Upper lobe of right lung (tissue), 1 donor: ENCODE measurements at places on chromosomes 12 and 14. TPM values are rescaled to one million over a fixed set of nuclear protein-coding genes. Genes with fewer than 3 reads are reported as not detected.

DNA sequence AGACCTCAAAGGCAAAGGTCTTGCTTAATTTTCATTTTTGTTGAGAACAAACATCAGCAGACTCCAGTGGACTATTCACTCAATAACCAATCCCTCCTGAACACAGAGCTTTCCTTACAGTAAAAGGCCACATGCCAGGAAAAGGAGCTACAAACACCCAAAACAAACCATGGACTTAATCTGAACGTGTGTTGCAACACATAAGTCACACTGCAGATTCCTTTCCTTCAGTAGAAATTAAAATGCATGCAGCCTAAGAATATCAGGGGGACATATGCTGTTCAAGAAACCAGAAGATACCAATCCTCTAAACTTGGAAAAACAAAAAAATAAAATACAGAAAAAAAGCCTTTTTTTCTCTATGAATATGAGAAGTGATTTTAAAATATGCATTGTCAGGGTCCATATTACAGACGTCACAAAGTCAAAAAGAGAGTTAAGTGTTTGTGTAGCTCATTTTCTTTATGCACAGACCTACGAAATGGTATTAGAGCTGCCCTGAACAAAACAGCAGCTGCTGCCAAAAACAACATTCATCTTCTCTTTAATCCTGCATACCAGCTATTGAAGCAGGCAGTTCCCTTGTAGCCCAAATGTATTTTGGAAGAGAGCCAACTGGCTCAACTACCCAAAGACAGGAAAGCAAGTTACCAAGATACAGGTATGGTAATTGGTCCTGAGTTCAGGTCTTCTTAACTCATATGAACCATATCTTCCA lies 26.2 kb downstream of the KITLG start:
- DNase-seq, result no peak

GRCh38 chr14:95490138-95490509 lies 26.3 kb downstream of the SYNE3 start:
- DNase-seq, result no peak

DNA sequence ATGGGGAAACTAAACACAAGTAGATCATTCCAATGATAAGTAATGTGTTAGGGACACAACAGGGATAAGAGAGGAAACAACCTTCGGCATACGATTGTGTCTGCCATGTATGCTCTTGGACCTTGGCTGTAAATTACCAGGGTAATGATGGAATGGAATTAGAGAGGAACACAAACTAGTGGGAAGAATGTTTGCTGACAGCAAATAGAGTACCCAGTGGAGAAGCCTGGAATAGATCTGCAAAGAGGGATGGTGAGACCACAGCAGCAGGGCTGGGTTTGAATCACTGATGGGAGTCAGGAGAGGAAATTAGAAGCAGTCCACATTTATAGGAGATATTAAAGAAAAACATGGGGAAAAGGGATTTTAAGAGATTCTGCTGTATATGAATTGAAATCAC lies 172.8 kb downstream of the LRIG3 start:
- no peak for DNase-seq

- DNase-seq, result no peak
Observed at GRCh38 chr14:81272317-81272716, 51.6 kb upstream of the GTF2A1 start.

- DNase-seq, result no peak
Observed at GRCh38 chr14:103904493-103905107, 23.7 kb upstream of the TDRD9 start.

GRCh38 chr12:105713606-105714305 lies 383.3 kb downstream of the C12orf75 start:
- no peak for DNase-seq

GRCh38 chr12:46790066-46790465 lies 35.7 kb downstream of the SLC38A4 start:
- no peak for DNase-seq

- no peak for DNase-seq
Observed at GRCh38 chr14:89648510-89648909, 231.5 kb upstream of the FOXN3 start.

ATL1 gene
- total RNA-seq, result 5.9 TPM

DNA sequence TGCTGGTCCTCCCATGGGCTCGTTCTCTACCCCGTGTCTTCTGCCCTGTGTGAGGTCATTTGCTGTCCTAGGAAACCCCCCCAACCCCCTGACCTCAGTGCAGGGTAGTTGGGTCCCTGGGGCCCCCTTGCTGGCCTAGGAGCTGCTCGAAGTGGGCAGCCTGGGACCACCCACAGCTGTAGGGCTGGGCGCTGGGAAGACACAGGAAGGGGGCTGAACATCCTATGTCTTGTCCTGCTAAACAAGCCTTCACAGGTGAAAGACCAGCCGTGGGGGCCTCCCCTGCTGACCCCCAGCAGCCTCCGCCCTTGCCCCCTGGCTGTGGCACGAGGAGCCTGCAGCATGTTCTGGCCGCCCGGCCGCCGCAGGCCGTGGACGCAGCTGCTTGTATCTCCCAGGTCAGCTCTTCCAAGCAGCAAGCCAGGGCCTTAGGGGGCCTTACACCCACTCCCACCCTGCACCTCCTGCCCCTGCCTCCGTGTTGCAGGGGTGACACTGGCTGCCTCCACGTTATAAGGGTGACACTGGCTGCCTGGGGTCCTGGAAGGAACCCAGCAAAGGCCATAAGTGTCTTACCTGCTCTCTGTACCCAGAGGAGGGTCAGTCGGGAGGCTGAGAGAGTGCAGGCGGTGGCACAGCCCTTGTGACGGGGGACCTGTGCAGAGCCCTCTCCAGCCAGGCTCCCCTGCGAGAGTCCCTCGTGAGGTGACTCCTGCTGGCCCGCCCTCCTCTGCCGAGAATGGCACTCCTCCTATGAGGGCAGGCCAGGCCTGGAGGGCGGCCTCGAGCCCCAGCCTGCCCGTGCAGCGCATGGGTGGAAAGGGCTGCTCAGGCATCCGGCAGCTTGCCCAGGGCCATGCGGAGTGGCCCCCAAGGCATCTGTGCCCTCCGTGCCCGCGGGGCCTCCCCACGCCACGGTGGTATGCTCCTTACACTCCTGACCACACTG lies 11.5 kb upstream of the TEX22 start:
- DNase-seq, result no peak

CD27 gene
- total RNA-seq, result 1.5 TPM

- no peak for DNase-seq
Observed at GRCh38 chr12:60240891-60241290, 645.1 kb downstream of the SLC16A7 start.
